ENCODE measurements at places on chromosomes 12 and 14.

DNA sequence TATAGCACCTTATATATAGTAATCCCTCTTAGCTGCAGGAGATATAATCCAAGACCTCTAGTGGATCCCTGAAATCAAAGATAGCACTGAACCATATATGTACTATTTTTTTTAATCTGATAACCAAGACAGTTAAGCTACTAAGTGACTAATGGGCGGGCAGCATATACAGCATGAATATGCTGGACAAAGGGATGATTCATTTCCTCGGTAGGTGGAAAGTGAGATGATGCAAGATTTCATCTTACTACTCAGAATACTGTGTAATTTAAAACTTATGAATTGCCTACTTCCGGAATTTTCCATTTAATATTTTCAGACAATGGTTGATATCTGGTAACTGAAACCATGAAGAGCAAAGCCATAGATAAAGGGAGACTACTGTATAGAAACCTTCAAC is 36.2 kb downstream of the PRMT8 start:
- DNase-seq, result no peak

DNA sequence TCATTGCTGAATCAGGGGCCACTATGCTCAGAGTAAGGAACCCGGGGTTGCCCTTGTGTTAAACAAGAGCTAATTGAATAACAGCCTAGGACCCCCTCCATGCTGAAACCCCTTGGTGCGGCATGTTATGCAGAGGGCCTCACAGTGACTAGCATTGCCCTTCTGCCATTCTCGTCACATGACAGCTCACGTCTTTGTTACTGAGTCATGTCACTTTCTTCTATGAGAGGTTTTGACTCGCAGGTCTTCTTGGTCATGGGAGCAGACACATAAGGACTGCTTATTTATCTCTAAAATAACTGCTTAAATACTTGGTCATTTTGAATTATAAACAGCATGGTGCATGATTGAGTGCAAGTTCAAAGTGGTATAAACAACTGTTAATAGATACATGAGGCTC is 24.9 kb downstream of the TCTN1 start:
- no peak for DNase-seq

GRCh38 chr14:85574853-85575616 is 45.1 kb downstream of the FLRT2 start:
- DNase-seq, result no peak

DNA sequence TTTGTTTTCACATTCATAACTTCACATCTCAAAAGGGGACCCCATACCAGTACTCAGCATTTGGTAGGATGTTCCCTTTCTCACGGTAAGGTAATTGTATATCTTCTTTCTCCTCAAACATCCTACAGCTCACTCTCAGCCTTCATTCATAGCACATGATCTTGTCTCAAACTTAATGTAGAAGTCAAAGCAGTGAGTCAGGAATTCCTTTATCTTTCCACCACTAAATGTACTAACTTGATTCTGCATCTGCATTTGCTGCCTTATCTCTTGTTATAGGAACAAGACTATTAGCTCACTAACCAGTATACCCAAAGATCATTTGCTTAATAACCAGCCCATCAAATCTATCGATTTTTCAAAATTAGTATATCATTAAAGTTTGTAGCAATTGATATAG is 22.9 kb downstream of the CPSF2 start:
- no peak for DNase-seq

- DNase-seq, result no peak
Observed at GRCh38 chr14:68975667-68976066, 3.4 kb downstream of the ACTN1 start.

GRCh38 chr12:113594967-113595366 is 123.3 kb upstream of the LHX5 start:
- DNase-seq, result no peak

GRCh38 chr12:116429826-116430360 is 129.3 kb upstream of the MAP1LC3B2 start:
- no peak for DNase-seq

- no peak for DNase-seq
Observed at GRCh38 chr12:80777587-80777986, 60.9 kb downstream of the MYF5 start.

GRCh38 chr12:117421987-117422386 is 60.6 kb upstream of the NOS1 start:
- DNase-seq, result no peak

GRCh38 chr12:43348221-43348620 is 203.8 kb downstream of the ADAMTS20 start:
- no peak for DNase-seq

GRCh38 chr14:23093991-23094665 is 808 bp downstream of the ACIN1 start:
- no peak for DNase-seq

GRCh38 chr12:113092607-113093408 is 36.3 kb downstream of the DTX1 start:
- DNase-seq, result no peak

DNA sequence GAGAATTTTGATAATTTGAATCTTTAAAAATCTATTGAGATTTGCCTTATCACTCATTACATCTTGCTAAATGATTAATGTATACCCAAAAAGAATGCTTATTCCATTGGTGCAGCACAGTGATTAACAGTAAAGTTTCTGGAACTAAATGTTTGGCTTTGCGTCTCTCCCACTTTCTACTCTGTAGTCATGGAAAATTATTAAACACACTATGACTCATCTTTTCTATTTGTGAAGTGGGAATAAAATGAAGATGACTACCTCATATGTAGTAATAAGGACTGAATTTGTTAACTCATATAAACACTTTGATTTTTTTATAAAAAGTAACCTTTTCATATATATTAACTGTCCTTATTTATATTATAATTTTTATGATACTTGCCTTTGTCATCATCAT is 118.1 kb downstream of the RERGL start:
- DNase-seq, result no peak

DNA sequence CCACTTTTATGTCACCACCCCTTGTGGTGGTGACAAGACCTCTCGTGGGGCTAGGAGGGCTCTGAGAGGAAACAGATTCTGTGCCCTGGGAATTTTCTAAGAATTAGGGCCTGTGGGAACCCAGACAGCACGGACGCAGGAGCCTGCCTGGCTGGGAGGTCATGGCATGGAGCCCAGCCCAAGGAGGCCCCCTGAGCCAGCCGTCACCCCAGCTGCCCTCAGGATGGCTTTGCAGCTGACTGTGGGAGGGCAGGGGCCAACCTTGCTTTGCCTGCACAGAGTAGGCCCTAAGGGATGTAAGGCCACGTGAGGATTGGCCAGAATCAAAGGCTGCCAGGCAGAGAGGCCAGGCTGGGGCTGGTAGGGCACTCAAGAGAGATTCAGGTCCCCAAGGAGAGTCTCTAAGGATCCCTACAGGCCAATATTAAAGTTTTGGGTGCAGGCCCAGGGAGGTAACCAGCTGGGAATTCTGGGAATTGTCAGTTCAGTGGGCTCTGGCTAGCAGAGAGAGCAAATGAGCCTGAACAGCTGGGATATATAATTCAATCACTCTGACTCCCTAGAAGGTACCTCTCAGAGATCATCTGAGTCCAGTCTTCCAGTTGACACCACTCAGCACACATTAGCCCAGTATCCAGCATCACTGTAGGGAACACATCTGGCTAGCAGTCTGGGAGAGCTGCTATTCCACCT is 6.4 kb downstream of the LTBP2 start:
- DNase-seq, result no peak

DNA sequence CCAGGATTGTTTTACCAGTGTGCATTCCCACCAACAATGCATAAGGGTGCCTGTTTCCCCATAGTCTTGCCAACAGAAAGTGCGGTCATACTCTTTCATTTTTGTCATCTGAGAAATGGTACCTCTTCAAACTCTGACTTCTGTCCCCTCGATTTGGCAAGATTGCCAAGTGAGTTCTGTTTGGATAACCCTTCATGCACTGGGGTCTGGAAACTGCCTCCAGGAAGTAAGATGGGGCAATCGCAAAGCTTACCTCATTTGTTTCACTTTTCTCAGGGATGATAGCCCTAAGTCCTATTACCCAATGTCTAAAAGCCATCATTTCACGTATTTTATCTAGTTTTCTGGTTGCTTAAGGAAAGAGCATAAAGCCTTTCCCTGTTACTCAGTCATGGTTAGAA is 28.6 kb upstream of the NR1H4 start:
- no peak for DNase-seq

GRCh38 chr14:105250008-105250366 is 1.7 kb downstream of the BTBD6 start:
- no peak for DNase-seq
